C1 segment of cervical spinal cord (tissue), 14 donors: ENCODE measurements at places on chromosomes 2 and 18.

- DNase-seq: no peak
Measured at GRCh38 chr18:21040466-21040865, 71.1 kb downstream of the ROCK1 start.

GRCh38 chr2:31304816-31305215 lies 70.9 kb downstream of the EHD3 start:
- DNase-seq: no peak

GRCh38 chr2:229313591-229313990 lies 42.5 kb upstream of the PID1 start:
- DNase-seq: no peak

GRCh38 chr18:57951999-57952774 lies 91.8 kb upstream of the NEDD4L start:
- no peak for DNase-seq

GRCh38 chr2:10867692-10868420 lies 43.9 kb upstream of the KCNF1 start:
- DNase-seq: no peak

DNA sequence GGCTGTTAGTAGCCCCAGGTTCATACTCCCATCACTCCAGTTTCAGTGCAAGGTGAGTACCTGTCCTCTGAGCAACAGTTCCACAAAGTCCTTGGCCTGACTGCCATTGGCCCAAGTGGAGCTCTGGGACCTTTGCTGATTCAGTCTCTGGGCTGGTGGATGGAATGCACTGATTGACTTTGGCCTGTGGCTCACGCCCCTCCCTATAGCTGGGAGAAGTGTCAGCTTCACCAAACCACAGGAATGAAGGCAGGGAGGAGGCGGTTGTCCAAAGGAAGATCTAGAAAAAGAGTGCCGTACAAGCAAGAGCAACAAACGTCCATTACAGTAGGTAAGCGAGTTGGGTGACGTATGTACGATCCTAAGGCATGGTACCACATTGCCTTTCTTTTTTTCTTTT lies 34.0 kb downstream of the QPCT start:
- DNase-seq: no peak

DNA sequence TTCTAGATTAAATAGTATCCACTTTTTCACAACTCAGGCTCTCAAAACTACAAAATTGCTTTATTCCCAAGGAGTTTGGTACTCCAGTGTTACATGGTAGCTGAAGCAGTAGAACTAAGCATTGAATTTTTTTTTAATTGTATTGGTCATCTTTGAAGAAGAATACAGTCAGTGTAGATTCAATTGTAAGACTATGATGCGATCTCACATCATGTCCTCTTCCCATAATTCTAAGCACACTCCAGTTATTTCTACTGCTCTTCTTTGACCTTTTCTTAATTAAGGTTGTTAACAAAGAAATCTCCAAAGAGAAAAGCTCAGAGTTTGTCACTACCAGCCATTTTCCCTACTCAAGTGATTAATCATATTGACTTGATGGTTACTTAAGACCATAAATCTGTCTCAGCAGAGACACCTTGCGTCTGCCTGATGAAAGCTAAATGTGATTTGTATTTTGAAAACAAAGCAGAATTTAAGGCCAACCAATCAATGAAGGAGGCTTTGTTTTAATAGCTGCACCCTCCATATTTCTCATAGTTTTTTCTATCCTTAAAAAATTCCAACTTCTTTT lies 130.2 kb downstream of the DTNA start:
- DNase-seq: no peak

DNA sequence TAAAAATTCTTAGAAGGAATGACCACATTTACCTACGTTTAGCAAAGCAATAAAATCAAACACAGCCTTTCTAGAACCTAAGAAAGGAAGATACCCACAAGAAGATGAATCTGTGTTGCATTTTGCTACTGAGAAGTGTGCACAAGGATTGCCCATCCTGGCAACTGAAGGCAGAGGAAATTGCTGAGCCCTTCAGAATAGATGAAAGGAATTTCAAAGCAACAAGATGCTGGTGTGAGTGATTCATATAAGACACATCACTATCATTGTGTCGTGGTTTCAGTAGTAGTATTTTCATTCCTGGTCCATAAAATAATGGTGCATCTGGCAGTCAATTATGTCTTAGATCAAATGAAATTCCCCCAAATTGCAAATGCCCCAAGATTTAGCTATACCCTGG lies 48.4 kb upstream of the ANKRD44 start:
- no peak for DNase-seq

GRCh38 chr2:187912950-187913349 lies 358.7 kb upstream of the TFPI start:
- no peak for DNase-seq

- DNase-seq: no peak
Measured at GRCh38 chr18:73254564-73254963, 386.8 kb upstream of the NETO1 start.

- no peak for DNase-seq
Measured at GRCh38 chr2:220915092-220915623, 656.9 kb downstream of the EPHA4 start.

GRCh38 chr18:59988098-59988706 lies 88.4 kb downstream of the PMAIP1 start:
- no peak for DNase-seq

DNA sequence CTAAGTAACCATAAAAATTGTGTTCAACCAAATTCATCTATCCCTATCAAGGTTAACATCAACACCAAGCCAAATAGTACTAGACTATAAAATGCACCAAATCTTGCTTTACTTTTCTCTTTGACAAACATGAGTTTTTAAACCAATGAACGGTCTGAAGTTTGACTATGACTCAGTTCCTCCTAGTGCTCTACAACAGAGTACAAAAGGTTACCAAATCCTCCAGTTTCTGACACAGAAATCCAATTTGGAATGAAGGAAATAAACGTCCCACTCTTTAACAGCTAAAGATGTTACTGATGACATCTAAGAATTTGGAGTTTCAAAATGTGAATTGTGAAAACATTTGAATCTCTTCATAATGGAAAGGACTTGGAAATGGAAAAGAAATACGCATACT lies 11.8 kb upstream of the ACVR1 start:
- DNase-seq: no peak

GRCh38 chr2:45269149-45269793 lies 260.0 kb upstream of the SIX2 start:
- no peak for DNase-seq

- no peak for DNase-seq
Measured at GRCh38 chr18:681985-682384, 24.5 kb downstream of the TYMS start.

DNA sequence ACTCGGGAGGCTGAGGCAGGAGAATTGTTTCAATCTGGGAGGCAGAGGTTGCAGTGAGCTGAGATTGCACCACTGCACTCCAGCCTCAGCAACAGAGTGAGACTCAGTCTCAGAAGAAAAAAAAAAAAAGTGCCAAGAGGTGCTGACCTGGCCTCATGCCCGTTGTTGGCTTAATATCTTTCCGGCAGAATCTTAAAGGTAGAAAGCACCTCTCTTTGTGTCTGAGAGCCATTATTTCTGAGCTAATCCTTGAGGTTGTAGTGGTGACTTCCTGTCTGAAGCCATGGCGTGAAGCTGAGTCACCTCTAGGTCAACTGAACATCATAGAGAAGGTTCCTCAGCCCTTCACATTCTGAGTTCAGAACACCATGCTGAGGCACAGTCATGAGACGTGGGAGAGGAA lies 60.4 kb downstream of the WDSUB1 start:
- DNase-seq: no peak

- DNase-seq: no peak
Measured at GRCh38 chr2:162372818-162373217, 28.9 kb downstream of the GCA start.

DNA sequence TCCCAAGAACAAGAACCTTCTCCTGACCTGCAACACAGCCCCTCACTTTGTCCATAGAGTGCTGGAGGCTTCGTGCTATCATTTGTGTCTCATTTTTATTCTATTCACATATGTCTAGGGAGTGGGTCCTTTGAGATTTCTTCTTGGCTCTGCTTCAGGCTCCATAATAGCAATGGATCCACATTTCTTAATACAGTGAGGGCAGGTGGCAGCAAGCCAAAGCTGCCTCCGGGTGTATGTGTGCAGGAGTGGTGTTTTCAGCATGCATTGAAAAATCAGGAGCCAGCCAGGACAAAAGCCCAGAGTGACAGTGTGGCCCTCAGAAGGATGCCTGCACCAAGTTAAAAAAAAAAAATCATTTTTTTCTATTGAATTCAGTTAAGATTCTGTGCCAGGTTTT lies 115.1 kb upstream of the PELI1 start:
- DNase-seq: no peak

- peak; percentile 31 for DNase-seq
Measured at GRCh38 chr2:162221064-162221463, 22.2 kb downstream of the FAP start.

- no peak for DNase-seq
Measured at GRCh38 chr2:124689348-124689747, 664.3 kb downstream of the CNTNAP5 start.

- DNase-seq: no peak
Measured at GRCh38 chr18:79429785-79430281, 34.1 kb downstream of the NFATC1 start.

GRCh38 chr2:190167702-190168101 lies 105.2 kb upstream of the MSTN start:
- DNase-seq: no peak

DNA sequence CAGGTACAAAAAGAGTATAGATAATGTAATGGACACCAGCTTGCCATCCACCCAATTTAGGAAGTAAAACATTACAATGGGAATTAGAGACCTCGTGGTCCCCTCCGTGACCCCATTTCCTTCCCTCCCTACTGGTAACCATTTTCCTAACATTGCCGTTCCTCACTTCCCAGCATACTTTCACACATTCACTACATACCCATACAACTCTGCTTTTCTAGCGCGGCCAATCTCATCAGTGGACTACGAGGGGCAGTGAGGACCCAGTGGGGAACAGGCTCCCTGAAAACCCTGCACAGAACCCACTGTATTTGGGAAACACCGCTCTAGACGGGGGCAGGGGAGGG lies 1.1 kb downstream of the ENOSF1 start:
- no peak for DNase-seq

- no peak for DNase-seq
Measured at GRCh38 chr2:138003411-138003810, 39.1 kb downstream of the HNMT start.

DNA sequence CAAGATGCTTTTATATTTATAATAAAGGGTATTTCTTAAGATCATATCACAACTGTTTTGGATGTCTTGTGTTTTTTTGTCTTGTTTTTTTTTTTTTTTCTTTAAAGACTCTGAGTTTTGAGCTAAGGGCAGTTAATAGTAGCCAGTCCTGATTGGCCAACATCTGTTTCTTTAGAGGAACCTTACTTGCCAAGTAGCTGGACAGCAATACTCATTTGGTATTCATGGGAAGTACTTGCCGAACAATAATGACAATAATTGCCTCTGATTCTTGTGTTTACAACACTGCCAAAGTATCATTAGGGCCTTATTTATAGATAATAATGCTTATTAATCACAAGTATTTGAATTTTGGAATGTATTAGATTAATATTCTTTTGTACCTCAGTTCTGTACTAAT lies 17.1 kb upstream of the POU3F3 start:
- DNase-seq: no peak

GRCh38 chr2:227846831-227847230 lies 24.6 kb upstream of the DAW1 start:
- no peak for DNase-seq
